Kidney tubule cell (primary cell): ENCODE measurements at places on chromosomes 2 and 18.

DNA sequence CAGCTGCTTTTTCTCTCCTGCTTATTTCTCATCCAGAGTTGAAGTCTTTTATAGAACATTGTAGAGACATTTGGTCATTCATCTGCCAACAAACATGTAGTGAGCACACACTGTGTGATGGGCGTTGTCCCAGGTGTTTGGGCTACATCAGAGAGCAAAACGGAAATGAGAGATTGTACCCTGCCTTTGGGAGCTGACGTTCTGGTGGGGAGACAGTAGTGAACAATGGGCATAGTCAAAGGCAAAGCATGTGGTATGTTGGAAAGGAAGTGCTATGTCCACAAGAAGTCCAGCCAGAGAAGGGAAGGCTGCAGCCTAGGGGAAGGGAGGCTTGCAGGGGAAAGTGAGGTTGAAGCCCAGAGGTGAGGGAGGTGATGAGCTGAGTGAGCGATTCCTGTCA is 78.1 kb downstream of the PIEZO2 start:
- DNase-seq: no peak

GRCh38 chr2:100211521-100211920 is 69.1 kb upstream of the AFF3 start:
- no peak for DNase-seq

DNA sequence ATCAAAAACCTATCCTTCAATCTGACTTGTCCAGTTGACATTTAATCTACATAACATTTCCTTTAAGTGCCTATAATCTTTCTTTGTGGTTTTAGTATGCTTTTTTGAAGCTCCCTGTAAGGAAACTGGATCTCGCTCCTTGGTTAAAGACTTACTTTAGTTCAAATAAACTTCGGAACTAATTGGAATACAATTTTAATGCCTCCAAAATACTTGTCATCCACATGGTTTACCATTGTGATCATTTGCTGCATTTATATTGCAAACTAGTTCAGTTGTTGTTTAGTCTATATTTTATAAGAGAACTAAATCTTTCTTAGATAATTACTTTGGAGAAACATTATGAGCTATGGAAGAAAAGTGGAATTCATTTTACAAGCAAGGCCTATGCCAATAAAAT is 496.0 kb downstream of the ERBB4 start:
- no peak for DNase-seq

DNA sequence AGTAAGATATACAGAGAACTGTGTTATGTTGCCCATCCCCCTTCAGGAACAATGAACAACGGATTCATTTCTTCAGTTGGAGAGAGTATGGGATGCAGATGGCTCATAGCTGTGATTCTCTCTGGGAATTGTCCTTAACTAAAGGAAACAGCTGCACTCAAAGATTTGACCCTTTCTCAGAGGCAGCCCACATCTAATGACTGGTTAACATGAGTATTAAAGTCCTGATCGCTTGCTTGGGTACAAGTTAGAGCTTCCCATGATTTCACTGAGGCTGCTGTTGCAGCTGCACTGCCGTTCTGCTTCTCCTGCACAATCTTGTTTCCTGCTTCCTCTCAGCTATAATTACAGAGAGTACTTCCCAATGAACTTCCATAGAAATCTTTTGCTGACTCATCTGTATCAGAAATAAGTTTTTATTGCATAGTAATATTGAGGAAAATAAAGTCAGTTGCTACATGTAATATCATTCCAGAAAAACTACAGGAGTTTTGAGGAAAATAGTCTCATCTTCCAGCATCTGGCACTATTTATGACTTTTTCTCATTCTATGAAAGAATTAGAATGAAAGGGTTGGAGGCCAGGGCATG is 12.8 kb upstream of the SCN9A start:
- DNase-seq: no peak

DNA sequence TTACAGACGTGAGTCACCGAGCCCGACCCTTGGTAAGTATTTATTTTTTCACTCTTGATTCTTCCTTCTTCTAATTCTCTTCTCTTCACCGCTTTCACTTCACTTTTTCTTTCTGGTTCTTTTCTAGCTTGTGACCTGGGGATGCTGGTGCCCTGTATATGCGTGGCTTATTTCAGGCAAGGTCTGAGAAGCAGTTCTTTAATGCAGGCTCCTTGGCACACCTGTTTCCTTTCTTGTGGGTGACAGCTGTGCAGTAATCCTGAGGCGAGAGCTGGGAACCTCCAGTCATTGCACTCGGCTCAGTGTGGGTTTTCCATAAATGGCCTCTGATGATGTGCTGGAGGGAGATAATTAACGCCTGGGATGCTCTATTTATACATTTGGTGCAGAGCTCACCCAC is 193.8 kb downstream of the TSN start:
- no peak for DNase-seq

DNA sequence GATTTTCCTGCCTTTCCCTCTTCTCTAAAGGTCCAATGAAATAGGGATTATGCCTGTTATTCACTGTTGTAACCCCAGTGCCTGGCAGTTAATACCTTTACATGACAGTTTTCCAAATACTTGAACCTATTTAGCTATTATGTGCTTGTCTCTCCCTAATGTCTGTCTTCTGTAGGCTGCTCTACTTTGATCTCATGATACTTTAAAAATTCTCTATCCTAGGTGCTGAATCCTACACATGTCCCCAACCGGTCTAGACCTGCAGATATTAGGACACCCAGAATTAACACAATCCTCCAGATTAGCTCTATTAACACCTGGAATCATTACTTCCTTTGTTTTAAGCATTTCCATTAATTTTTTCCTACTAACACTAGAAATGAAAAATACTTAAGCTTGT is 7.3 kb downstream of the CEBPZ start:
- no peak for DNase-seq

GRCh38 chr2:30237966-30238800 is 6.8 kb downstream of the LBH start:
- DNase-seq: no peak

- DNase-seq: no peak
Observed at GRCh38 chr2:68250652-68251186, 1.6 kb downstream of the PPP3R1 start.

GRCh38 chr18:45458033-45458432 is 157.2 kb upstream of the SLC14A2 start:
- no peak for DNase-seq

GRCh38 chr2:109342256-109342850 is 213.3 kb downstream of the SH3RF3 start:
- no peak for DNase-seq

DNA sequence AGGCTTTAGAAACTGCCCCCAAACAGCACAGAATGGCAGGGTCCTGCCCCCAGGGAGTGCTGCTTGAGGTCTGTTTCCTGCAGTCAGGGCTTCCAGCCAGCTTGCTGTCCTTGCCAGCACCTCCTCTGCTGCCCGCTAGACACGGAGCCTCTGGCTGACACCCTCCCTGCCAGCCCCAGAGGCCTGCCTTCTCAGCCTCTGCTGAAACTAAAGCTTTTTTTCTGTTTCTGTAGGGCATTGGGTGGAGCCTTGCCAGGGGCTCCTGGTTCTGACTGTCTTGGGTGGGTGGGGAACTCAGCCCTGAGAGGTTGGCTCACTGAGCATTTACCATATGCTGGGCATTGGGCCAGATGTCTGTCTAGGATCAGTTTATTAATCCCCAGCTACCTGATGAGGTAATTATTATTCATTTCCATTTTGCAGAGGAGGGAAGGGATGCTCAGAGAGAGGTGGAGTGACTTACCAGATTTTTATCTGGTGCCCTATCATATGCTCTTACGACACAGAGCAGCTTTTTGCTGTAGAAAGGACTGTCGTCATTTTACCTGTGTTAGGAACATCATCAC is 35.4 kb downstream of the INPP4A start:
- peak; percentile 89 for DNase-seq

DNA sequence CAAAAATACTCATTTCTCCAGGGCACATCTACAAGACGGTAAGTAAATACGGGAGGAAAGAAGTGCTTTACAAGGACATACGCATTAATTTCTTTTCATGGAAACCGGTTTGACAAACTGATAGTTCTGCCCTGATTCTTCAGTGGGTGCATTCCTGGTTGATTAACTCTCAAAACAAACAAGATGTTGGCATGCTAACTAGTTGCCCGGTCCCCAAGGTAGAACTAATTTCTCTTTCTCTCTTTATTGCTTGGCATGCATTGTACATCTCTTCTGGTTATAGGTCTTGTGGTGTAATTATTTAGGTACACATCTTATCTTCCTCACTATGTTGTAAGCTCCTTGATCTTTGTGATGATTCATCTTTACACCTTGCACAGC is 46.9 kb upstream of the SPATS2L start:
- DNase-seq: peak; percentile 63

DNA sequence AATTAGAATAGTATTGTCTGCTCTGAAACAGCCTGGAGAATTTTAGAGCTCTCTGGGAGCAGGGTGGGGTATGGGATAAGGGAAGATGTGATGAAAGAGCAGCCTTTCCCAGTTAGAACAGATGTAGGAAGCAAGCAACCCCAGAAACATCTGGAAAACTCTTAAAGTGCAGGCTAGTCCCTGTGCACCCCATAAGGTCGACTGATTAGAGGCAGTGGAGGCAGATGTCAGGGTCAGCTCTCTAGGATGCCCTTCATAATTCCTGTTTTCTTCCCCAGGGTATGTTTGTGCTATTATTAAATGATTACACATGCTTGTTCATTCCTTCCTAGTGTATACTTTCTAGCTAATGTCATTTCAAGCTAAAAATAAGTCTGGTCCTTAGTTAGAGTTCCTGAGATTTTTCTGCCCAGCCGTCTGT is 41.7 kb downstream of the PTPRM start:
- no peak for DNase-seq

- no peak for DNase-seq
Observed at GRCh38 chr2:24559473-24560113, 68.5 kb downstream of the NCOA1 start.

DNA sequence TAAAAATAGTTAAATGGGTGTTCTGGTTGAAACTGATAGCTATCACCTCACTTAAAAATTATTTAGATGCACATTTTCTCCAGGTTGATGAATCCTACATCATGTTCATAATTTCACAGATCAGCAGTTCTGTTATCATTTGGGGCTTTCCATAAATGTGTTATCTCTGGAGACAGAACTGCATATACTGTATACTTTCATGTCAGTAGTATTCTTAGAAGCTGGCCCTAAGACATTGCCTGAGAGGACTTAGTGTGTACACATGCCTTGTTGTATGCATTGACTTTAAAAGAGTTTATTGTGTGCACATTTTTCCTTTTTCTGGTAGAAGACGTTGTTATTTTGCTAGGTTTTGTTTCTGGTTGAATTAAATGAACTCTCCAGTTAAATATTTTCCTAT is 41.0 kb downstream of the PIK3C3 start:
- no peak for DNase-seq

- DNase-seq: no peak
Observed at GRCh38 chr18:39607034-39607433, 2041.4 kb upstream of the CELF4 start.

- peak; percentile 20 for DNase-seq
Observed at GRCh38 chr2:98346311-98347236, at the start of gene CNGA3. Gene CNGA3 (plus strand): TSS chr2:98346456. CDS start chr2:98369976, 23,520 bp downstream.
